Stimulated activated CD8-positive, alpha-beta memory T cell treated with anti-CD3 and anti-CD28 coated beads, Interleukin-15, amount 100 ng/mL, for 1 hour (primary cell): ENCODE measurements at places on chromosomes 4 and X.

GRCh38 chr4:143184217-143184502 is 557 bp upstream of the USP38 start:
- DNase-seq: no peak

DNA sequence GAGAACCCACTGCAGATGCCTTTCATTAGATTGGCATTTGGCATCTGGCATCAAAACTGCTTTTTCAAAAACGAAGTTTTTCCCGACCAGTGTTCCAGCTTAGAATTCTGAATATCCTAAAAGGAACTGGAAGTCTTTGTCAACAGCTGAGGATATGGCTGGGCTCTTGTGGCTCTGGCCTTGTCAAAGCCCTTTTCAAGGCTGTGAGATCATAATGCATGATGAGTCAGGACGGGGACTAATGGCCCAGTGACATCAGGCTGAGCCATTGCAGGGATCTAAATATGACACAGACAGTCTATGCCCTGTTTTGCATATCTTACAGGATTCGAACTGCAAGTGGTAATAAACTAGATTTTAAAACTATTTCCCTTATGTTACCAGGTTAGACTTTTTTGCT is 306.4 kb downstream of the PTTG2 start:
- no peak for DNase-seq

GRCh38 chr4:40482985-40483647 is 146.5 kb downstream of the RBM47 start:
- DNase-seq: no peak

DNA sequence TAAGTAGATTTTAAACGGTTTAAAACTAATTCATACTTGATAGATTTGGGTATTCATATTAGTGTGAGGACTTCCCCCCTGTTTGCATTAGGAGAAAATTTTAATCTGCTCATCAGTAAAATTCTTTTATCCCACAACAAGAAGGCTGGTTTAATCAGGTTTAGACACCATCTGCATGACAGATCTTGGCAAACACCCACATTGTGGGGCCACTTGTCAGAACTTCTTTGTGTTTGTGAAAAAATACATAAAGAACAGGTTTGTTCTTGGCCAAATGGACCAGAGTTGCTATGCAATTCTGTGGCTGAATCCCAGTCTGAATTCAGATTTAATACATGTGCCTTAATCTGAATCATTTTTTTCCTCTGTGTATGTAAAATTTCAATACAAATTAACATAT is 121.1 kb downstream of the REPS2 start:
- DNase-seq: no peak

GRCh38 chr4:91116861-91117260 is 989.7 kb downstream of the CCSER1 start:
- DNase-seq: no peak

- no peak for DNase-seq
Measured at GRCh38 chr4:112073181-112073580, 72.1 kb upstream of the FAM241A start.

GRCh38 chrX:119693996-119694451 is 1.1 kb upstream of the SEPTIN6 start:
- no peak for DNase-seq

DNA sequence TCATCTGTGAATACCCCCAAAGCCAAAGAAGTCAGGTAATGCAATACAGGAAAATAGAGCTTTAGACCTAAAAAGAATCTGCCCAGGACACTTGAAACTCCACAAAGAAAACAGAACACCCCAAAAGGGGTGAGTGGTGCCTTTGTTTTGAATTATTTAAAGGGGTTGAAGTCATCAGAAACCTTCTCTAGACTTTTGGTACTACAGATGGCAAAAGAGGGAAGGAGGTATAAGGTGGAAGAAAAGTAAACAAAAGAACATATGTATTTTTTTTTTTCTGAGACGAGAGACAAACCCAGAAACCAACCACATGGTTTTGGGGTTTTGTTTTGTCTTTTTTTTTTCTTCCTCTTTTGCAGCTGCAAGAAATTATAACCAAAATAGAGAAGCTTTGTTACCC is 1477.8 kb downstream of the C4orf33 start:
- DNase-seq: no peak

GRCh38 chr4:4671774-4672349 is 130.0 kb upstream of the STX18 start:
- no peak for DNase-seq

GRCh38 chr4:116598155-116598979 is 487.0 kb downstream of the TRAM1L1 start:
- no peak for DNase-seq

DNA sequence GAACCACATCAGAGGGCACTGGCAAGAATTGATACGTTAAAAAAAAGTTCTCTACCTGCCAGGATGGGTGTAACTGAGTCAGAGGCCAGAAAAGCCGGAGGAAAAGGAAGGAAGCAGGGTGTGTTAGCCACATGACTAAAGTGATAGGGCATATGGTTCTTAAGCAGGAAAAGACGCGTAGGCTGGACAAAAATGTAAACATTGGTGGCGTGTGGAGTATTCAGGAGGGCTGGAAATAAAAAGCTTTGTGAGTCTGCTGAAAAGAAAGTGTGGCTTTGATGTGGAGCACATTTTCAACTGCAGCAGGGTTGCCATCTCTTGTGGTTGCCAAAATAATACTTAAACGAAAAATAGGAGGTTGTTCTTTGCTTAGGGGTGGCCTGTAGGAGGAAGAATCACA is 186.5 kb upstream of the RPL34 start:
- no peak for DNase-seq

DNA sequence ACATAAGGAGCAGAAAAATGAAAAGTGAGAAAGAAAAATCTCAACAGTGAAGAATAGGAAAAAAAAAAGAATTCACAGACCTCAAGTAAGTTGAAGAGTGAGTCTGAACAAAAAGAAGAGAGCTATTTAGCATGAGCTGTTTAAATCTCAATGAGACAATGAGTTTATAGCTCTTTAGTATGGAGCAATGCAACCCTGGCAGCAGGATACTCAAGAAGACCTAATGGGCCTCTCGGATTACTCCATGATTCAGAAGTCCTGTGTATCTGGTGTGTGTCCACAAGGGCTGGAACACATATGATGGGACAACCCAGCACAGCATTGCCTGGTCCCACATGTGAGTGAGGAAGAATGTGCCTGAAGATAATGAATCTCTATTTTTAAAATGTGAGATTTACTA is 563.1 kb upstream of the INTU start:
- no peak for DNase-seq

- no peak for DNase-seq
Measured at GRCh38 chr4:43360296-43360695, 467.8 kb downstream of the GRXCR1 start.

DNA sequence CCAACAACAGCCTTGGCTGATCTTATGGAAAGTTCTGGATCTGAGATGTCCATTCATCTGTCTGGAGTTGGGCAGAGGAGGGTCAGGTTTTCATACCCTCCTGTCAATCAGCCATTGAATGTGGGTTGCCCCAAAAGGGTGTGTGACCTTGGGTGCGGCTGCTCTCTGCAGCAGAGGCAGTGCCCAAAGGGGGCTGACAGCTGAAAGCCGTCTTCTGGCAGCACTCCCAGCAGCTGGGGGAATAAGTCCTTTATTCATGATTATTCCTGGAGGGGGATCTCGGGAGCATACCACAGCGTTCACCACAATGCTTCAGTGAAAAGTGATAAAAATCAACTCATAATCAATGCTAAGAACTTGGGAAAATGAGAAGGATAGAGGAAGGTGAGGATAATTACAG is 54.7 kb downstream of the OTC start:
- DNase-seq: no peak

DNA sequence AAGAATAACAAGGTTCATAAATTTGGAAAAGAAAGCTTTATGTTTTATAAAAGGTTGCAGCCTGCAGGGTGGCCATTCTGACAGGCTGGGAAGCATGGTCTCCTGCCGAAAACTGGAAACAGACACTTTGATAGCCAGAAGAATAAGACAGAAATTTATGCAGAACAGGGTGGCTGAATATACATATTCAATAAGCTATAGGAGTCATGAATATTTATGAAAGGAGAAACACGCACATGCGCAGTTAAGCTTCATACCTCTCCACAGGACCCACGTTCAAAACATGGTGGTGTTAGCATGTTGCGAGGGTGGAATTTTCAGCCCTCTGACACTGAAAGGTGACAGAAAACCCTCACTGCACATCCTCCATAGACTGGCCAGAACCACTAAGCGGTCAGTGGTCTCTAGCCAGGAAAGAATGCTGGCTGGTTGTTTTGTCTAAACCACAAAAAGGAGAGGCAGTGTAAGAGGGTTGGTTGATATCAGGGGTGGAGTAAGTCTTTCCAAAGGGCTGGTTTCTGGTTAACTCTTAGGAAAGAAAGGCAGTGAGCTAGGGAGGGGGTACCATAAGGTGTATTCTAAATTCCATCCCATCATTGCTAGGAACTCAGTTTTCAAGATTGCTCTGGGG is 58.2 kb downstream of the ANXA10 start:
- DNase-seq: no peak

DNA sequence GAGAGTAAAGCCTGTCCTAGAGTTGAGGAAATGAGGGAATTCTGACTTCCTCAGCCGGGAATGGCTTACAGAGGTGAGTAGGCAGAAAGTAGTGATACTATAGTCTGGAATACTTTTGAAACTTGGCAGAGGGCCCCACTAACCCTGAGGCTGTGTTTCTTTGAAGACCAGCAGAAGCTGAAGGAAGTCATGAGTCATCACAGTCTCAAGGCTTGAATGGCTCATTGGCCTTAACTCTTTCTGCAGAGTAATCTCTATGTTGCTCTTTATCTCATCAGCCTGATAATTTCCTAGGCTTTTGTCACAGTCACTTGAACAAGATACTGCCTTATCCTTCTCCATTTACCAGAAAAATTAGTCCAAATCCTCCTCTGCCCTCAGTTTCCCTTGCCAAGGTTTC is 80.8 kb downstream of the ANKRD50 start:
- DNase-seq: no peak

DNA sequence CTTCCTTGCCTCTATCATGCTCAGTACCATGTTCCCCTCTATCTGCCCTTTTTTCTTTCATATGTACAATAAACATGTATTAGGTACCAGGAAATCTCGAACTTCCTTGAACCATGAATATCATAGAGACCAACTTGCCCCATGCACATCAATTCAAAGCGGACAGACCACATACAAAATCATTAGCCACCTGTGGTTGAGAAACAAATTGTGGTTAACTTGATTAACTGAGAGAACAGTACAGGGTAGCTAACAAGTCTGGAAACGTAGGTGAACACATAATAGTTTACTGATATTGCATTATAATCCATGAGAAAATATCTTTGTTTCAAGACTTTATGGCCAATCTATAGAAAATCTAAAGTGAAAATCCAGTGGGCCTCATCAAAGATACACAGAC is 8.2 kb downstream of the CASP3 start:
- DNase-seq: no peak

- no peak for DNase-seq
Measured at GRCh38 chr4:99965674-99966350, 15.7 kb upstream of the H2AZ1 start.

DNA sequence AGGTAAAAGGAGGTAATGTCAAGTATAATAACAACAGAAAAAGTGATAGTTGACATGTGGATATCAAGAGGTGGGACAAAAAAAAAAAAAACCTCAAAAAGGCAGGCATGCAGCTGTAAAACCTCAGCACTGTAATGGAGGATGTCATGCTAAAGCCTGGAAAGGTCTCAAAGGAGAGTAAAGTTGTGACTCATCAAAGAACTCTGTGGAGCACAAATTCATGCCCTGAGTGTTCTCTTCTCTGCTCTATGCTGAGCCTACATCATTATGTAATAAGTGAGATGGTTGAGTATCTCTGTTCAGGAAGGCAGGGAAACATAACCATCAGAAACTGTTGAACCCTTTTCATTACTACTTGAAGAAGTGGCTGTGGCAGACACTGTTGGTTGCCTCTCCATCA is 597.8 kb downstream of the BCOR start:
- DNase-seq: no peak

GRCh38 chrX:38232079-38232686 is 11.5 kb upstream of the SRPX start:
- no peak for DNase-seq

DNA sequence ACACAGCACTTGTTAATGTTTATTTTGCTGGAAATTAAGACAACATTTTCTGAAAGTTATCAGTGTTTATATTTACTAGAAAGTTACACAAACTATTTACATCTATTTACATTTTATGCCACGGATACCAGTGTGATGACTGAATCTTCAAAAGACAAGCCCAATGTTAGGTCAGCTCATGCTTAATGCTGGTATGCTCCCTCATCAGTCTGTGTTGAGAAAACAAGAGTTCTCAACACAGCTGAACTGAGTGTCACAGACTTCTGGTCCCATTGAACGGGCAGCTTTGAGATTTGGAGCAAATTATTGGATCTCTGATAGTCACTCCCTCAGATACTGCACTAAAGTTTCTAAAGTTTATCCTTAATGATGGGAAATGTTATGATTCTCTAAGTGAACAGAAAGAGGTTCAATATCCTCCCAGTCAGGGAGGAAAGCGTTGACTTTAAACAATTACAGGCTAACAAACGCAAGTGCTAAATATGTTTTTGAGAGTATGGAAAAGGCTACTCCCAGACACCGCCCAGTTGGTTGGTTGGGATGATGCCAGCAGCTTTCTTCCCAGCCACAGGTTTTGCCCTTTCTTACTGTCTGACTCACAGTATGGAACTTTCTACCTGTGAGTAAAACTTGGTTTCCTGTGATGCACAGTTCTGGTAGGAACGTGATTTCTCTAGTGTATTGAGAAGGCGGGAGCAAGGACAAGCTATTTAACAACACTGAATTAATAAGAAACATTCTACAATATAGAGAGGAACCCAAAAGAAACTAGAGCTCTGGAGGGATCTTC is 1293.6 kb upstream of the TENM3 start:
- no peak for DNase-seq

DNA sequence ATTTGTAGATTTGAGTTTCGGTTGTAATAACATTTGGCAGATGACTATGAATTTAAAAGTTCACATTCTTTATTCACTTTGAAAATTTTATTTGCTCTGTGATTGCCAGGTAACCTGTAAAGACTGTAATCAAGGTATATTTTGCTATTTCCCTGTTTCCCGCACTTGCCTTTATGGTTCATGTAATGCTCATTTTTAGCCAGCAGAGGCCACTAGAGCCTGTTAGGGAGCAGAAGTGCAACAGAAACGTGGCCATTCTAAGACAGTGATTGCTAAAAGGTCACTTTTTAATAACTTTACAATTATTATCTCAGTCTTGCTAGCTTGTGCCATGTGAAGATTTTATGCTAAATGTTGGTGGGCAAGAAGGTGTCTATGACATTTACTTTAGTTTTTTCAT is 12.4 kb downstream of the YIPF6 start:
- no peak for DNase-seq

DNA sequence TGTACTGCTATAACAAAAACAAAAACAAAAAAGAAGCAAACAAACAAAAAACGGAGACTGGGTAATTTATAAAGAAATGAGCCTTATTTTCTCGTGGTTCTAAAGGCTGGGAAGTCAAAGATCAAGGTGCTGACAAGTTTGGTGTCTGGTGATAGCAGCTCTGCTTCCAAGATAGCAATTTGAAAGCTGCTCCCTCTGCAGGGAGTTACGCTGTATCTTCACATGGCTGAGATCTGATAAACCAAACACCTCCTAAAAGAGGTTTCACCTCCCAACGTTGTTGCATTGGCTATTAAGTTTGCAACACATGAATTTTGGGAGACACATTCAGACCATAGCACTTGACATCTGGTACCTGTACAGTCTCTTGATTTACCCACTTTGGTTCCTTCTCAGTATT is 854.2 kb downstream of the CENPC start:
- DNase-seq: no peak
